ENCODE measurements at places on chromosomes 13 and 19. TPM values are rescaled to one million over a fixed set of nuclear protein-coding genes. Genes with fewer than 3 reads are reported as not detected.
A peak's percentile ranks its signal among the peaks of the same experiment; 100 is the strongest.

The CBLC gene
- 36.2 TPM for total RNA-seq

The NALCN gene
- total RNA-seq, result not detected

- ATAC-seq, result no peak
Measured at GRCh38 chr19:5285311-5285710, 55.3 kb downstream of the PTPRS start.

- ATAC-seq, result peak; percentile 1
Measured at GRCh38 chr13:28137596-28137995, 749 bp upstream of the PAN3 start.

- ATAC-seq, result peak; percentile 74
Measured at GRCh38 chr13:30421093-30422053, 920 bp upstream of the UBE2L5 start.

- no peak for ATAC-seq
Measured at GRCh38 chr19:678791-679388, 2.7 kb downstream of the FSTL3 start.

Data from esophagus mucosa (tissue), 1 donor.